HTR-8/SVneo (cell line): ENCODE measurements at places on chromosomes 16 and 17.
A peak's percentile ranks its signal among the peaks of the same experiment; 100 is the strongest.

GRCh38 chr17:47676510-47677165 lies 17.3 kb upstream of the TBKBP1 start:
- DNase-seq: no peak

DNA sequence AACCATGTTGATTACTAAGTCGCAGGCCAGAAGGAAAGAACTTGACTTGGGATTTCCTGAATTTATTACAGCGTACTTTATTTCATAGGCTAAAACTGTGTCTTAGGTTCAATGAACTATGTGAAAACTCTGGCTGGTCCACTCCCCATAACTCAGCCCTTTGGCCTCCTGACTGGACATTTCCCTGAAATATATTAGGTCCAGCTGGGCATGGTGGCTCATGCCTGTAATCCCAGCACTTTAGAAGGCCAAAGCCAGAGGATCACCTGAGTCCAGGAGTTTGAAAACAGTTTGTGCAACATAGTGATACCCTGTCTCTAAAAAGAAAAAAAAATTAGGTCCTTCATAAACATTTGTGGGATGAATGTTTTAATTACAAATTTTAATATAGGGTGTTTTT lies 97.0 kb downstream of the CYLD start:
- no peak for DNase-seq

DNA sequence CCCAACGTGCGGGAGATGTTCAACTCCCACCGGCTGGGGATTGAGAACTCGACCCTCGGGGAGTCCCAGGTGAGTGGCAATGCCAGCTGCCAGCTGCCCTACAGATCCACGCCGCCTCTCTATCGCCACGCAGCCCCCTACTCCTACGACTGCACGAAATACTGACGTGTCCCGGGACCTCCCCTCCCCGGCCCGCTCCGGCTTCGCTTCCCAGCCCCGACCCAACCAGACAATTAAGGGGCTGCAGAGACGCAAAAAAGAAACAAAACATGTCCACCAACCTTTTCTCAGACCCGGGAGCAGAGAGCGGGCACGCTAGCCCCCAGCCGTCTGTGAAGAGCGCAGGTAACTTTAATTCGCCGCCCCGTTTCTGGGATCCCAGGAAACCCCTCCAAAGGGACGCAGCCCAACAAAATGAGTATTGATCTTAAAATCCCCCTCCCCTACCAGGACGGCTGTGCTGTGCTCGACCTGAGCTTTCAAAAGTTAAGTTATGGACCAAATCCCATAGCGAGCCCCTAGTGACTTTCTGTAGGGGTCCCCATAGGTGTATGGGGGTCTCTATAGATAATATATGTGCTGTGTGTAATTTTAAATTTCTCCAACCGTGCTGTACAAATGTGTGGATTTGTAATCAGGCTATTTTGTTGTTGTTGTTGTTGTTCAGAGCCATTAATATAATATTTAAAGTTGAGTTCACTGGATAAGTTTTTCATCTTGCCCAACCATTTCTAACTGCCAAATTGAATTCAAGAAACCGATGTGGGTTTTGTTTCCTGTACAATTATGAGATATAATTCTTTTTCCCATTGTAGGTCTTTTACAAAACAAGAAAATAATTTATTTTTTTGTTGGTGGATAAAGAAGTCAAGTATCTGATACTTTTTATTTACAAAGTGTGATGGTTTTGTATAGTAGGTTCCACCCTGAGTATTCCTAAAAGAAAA lies 2.3 kb downstream of the FOXC2 start:
- DNase-seq: no peak

GRCh38 chr17:66443606-66444005 lies 141.2 kb downstream of the PRKCA start:
- DNase-seq: no peak

DNA sequence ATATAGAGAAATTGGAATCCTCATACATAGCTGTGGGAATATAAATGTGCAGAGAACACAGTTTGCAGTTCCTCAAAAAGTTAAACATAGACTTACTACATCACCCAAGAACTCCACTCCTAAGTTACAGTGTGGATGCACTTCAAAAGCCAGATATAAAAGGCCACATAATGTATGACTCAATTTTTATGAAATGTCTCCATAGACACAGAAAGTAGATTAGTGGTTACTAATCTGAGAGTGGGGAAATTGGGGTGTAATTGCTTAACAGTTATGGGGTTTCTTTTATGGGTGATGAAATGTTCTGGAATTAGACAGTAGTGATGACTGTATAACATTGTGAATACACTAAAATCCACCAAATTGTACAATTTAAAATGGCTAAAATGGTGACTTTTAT lies 60.9 kb downstream of the CACNG1 start:
- DNase-seq: no peak

DNA sequence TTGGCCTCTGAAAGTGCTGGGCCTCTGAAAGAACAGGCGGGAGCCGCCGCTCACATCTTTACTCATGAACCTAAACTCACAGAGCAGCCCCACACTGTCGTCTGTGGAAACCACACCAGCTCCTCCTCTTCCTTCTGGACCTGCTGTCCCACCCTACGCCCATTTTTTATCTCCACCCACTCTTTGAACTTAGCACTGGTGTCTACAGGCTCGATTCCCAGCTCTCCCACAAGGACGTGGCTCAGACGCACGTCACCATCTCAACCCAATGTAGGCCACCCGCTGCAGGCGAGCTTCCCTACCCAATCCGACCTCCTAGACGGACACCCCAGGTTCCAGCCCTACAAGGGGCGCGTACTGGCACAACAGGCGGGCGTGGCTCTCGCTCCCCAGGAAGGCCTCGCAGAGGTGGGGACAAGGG lies 62.2 kb downstream of the NXN start:
- DNase-seq: no peak

DNA sequence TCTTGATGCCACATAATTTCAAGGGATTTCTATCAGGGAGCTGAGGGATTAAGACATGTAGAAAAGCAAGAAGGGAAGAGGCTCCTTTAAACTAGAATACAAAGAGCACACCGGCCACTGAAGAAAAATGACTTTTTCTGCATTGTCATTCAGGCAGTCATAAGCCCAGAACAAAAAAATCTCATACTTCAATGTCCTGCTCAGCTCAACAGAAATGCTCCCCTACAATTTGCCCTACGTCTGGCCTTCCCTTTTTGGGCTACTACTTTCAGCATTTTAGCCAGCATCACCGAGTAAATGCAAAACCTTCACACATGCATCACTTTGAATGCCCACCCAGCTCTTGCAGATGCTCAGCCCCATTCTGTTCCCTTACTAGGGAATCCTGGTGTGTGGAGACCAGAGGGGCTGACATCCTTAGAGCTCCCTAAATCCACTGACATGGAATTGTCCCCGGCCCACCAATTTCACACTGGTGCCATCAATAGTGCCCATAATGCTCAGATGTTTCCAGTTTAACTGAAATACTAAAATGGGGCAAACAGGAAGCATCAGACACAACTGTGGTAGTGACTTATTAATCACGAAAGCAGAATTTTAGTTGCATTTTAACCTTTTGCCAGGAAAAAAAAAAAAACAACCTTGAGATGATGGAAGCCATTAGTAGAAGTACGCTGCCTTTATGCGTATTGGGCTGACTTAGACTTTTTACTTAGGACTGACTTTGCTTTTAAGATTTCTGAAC lies 2.7 kb downstream of the MAP3K14 start:
- DNase-seq: no peak

- DNase-seq: no peak
These were observed 4.4 kb upstream of the MFAP4 start for GRCh38 chr17:19391432-19391831.

DNA sequence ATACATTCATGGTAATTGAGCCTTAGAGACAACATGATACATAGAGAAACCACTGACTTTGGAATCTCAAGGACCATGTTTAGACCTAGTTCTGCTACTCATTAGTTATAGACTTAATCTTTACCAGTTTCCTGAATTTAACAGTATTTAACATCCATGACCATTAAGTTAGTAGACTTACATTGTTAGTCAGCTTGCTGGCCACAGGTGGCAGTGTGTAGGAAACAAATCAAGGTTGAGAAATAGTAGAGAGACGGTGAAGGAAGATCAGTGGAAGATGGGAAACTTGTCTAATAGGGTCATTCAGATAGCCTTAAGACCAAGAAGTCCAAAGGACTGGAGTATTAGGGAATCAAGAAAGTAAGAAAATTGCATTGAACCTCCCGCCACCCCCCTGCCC lies 31.0 kb downstream of the OMG start:
- DNase-seq: no peak

DNA sequence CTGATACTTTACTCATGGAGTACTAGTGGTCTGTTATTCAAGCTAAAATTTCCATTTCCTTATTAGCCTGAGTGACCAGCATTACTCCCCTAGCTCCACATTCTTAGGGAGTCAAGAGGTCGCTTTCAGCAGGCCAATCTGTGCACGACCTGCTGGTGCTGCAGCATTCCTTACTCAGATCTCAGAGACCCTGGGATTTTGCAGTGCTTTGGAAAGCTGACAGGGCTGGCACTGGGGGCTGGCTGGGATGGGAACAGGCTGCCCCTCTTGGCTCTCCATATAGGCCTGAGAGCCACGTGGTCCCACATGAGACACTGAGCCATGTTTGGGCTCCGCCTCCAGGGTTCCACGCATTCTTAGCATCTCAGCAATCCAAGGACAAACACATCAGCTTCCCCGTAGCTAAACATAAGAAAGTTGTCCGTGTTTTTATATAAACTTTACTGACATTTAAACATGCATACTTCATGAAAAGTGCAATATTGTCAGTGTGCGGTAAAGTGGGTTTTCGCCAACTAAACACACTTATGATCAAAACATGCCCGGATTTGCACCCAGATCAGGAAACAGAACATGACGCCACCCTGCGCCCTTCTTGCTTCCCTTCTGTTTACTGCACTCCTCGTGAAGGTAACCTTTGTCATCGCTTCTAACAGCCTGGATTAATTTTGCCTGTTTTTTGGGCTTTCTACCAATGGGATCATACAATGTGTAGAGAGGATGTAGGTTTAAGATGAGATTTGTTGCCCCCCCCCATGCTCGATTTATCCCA lies 254.5 kb upstream of the CACNG5 start:
- peak; percentile 82 for DNase-seq

DNA sequence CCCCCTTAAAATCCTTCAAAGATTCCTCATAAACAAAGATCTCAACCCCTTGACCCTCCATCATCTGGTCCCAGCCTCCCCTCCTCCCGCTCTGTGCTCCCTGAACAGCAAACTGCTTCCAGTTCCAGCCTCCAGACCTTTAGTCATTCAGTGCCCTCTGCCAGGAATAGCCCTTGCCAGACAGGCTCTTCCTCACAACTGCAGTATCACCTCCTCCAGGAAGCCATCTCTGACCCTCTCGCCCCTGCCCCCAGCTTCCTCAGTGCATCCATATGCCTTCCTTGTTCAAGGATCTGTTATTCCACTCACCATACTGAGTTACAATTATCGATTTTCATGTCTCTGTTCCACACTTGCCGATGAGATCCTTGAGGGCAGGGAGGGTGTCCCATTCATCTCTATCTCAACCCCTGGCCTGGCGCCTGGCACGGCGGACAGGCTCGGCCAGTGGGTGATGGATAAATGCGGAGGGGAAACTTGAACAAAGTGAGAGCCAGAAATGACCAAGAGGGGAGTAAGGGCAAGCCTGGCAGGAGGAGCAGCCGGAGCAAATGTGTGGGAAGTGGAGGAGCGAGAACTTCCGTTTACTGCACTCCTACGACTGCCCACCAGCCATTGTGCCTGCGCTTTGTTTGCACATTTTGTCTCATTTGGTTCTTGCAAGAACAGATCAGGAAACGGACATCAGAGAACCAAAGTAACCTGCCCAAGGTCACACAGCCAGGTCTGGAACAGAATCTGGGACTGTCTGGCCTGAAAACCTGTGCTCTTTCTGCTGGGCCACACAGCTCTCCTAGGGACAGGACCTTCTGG lies 2.0 kb upstream of the NXPH3 start:
- DNase-seq: no peak

- DNase-seq: no peak
These were observed 4.1 kb upstream of the TNFRSF13B start for GRCh38 chr17:16975744-16976625.

GRCh38 chr17:9331279-9332131 lies 244.1 kb downstream of the STX8 start:
- DNase-seq: no peak

DNA sequence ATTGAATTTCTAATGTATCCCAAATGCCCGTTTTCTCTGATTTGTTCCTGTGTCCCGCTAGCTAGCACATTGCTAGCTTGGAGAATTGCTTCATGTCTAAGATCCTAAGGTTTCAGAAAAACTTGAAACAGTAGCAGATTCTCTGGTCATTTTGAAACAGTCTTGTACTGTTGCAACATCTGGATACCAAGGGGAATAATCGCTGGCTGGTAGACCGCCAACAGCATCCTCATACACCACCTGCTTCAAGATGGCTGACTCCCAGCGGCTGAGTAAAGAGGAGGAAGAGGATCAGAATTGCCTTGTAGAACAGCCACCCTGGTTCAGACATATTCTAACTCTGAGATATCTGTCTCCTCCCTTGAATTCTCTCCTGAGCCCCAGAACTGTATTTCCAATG lies 226.7 kb upstream of the ELAC2 start:
- DNase-seq: no peak

- DNase-seq: no peak
These were observed 158.6 kb downstream of the CYLD start for GRCh38 chr16:50900391-50900942.
